ENCODE measurements at places on chromosomes 13 and 19. TPM values are rescaled to one million over a fixed set of nuclear protein-coding genes. Genes with fewer than 3 reads are reported as not detected.
A peak's percentile ranks its signal among the peaks of the same experiment; 100 is the strongest.

DNA sequence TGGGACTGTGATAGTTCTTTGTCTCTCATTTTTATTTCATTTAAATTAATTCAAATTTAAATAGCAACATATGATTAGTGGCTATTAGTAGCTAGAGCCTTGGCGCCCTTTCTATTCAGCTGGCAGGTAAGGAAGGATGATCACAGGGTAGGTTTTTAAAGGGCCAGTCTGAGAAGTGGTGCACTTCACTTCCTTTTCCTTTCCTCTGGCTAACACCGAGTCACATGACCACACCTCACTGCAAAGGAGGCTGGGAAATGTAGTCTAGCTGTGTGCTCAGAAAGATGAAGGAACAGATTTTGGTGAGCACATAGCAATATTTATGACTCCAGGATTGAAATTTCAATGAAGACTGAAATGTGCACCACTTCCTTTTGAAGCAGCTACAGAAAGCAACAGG, 128.7 kb downstream of the TSHZ3 start:
- peaks cover 9% of the 10 kb centered on the region for H3K4me1 ChIP-seq
- no peaks in the 10 kb centered on the region for H3K36me3 ChIP-seq
- H3K27me3 ChIP-seq = no peaks in the 10 kb centered on the region
- H3K4me3 ChIP-seq = no peak overlapping the region
- DNase-seq = peak; percentile 38

GRCh38 chr13:35016362-35017112, 74.5 kb downstream of the NBEA start:
- no peak for DNase-seq
- H3K27ac ChIP-seq = no peak overlapping the region

DNA sequence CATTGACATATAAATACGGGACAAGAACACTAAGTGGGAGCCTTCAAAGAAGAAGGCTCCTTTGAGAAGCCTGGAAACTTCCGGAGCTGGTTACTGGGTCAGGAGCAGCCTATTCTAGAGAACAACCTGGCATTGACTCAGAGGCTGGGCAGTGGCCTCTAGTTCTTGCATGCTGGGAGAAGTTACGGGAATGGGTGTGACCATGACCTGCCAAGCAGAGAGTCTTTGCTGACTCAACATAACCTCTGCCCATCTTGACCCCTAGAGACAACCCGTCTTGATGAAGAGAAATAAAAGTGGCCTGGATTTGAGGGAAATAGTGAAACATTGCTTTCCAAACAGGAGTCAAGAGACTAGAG, 21.0 kb downstream of the STARD13 start:
- no peaks in the 10 kb centered on the region for H3K27me3 ChIP-seq
- no peak overlapping the region for H3K27ac ChIP-seq
- no peaks in the 10 kb centered on the region for H3K36me3 ChIP-seq
- H3K4me3 ChIP-seq = no peak overlapping the region
- no peaks in the 10 kb centered on the region for H3K4me1 ChIP-seq
- DNase-seq = no peak

DNA sequence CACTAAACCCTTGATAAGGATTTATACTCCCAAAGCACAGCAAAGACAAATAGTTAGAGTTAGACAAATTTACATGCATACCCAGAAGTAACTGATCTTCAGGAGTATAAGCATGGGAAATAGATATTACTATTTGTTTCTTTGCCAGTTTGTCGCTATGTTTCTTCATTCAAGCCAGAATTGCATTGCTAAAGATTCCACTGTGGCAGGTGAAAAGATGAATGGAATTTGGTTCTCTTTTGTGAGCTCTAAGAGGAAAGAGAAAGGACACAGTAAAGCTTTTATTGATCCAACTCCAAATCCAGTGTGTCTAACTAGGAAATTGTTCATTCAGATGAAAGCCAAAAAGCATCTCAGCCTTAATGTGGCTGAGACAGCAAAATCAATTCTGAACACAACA, 292.3 kb upstream of the SPRY2 start:
- no peak overlapping the region for H3K4me3 ChIP-seq
- no peak for DNase-seq
- H3K27ac ChIP-seq = no peak overlapping the region
- H3K27me3 ChIP-seq = no peaks in the 10 kb centered on the region

GRCh38 chr19:49113762-49114629, at the start of gene LIN7B:
Gene LIN7B (plus strand): TSS chr19:49114370. CDS start chr19:49114405, 35 bp downstream.
- peaks cover 35% of the 10 kb centered on the region for H3K4me1 ChIP-seq
- H3K27ac ChIP-seq = peak within 1 kb of the TSS; percentile 76
- DNase-seq = peak; percentile 78
- H3K36me3 ChIP-seq = peaks cover under 1% of the 10 kb centered on the region
- peak within 1 kb of the TSS; percentile 83 for H3K4me3 ChIP-seq

ZFR2 gene
- not detected for total RNA-seq

ZNF563 gene
- total RNA-seq = 8.2 TPM

- H3K27me3 ChIP-seq = no peaks in the 10 kb centered on the region
- no peak overlapping the region for H3K4me3 ChIP-seq
- no peak for DNase-seq
Observed at GRCh38 chr13:74077375-74077774, 56.8 kb downstream of the KLF12 start.

DNA sequence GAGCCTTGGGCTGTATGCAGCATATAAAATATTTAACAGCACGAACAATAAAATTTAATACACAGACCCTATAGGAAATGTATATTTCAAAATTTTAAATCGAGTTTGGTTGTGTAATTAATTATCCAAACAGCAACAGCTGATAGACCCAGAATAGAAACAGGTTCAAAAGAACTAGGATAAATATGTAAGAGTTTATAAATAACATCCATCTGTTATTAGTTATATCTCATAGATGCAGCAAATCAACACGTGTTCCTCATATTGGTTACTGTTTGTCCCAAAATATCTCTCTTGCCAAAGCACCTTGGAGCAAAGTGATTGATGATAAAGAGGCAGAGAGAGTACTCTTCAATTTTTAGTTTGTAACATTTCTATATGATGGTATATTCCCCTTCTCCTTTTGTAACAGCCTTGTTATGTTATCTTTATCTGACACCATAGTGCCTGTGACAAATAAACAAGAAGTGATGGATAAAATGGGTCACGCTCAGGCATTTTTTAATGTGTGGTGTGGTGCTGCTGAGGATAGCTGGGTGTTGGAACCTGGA, 260.6 kb upstream of the NBEA start:
- no peak for DNase-seq
- H3K36me3 ChIP-seq = no peaks in the 10 kb centered on the region
- no peaks in the 10 kb centered on the region for H3K27me3 ChIP-seq
- H3K4me1 ChIP-seq = no peaks in the 10 kb centered on the region
- H3K4me3 ChIP-seq = no peak overlapping the region

DNA sequence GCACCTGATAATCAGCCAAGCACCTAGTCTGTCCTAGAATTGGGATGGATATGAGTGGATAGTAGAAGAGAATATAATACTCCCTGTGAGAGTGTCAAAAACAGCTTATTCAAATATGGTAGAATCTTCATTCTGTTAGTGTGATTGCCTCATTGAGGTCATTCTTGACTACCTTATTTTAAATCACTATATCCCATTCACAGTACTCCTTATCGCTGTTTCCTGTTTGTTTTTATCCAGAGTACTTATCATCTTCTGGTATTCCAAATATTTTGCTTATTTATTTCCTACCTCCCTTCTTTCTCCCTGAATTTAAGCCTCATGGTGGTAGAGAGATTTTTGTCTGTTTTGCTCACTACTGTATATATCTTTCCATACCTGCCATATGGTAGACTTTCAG, 9.9 kb downstream of the NDFIP2 start:
- peaks cover 8% of the 10 kb centered on the region for H3K36me3 ChIP-seq
- no peak for DNase-seq
- H3K4me3 ChIP-seq = peak overlapping the region; percentile 80
- peak overlapping the region; percentile 97 for H3K27ac ChIP-seq

DNA sequence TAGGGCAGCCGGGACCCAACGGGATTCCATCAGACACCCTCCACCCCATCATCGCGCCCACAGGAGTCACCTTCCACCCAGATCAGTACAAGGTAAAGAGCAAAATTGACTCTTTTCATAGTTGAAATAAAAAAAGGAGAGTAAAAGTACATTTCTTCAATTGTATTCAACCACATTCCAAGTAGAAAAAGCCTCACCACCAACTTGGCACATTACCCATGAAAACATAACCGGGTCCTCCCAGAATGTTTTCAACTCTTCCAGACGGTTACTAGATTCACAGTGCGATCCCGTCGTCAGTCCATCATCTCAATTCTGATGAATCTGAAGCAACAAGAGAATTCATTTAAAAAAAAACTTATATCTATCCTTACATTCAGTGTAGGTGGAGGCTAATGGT, 125.2 kb downstream of the RAB20 start:
- no peak overlapping the region for H3K27ac ChIP-seq
- H3K4me1 ChIP-seq = no peaks in the 10 kb centered on the region
- H3K27me3 ChIP-seq = peaks cover 49% of the 10 kb centered on the region
- H3K4me3 ChIP-seq = no peak overlapping the region

DNA sequence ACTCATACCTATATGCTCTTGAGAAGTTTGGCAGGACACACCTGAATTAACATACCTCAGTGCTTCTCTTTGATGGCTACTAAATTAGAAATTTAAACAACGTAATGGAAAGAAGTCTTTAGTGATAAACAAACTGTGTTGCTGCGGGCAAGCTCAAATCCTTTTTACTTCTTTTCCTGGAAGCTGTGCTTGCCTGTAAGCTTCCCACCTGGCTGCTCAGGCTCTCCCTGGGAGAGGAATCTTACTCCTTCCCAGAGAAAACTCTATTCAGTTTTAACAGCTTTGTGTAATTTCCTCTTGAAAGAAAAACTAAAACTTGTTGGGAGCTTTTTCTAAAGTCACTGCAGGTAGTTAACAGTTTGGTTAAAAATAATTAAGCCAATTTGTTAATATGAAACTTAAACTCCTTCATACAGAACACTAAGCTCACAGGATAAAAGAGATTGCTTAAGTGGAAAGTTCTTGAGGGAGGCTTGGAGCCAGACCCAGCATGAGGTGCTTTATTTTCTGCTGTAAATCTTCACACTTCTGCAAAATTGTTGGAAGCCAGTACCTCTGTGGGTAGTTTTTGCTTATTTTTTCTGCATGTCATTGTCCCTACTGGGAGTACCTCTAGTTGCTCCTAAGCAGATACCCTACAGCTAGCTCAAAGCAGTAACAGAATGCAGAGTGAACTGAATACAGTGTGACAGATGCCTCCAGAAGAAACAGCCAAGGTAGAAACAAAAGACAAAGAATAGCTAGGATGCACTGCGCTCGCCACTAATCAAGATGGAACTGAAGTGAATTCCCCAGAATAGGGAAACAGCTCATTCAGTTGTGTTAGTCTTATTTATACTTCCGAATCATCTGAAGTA, 1253.0 kb downstream of the PCDH17 start:
- no peaks in the 10 kb centered on the region for H3K4me1 ChIP-seq
- H3K4me3 ChIP-seq = no peak overlapping the region
- no peaks in the 10 kb centered on the region for H3K36me3 ChIP-seq

CERS1 gene
- not detected for total RNA-seq

GRCh38 chr13:46868091-46868490, 28.8 kb downstream of the HTR2A start:
- no peaks in the 10 kb centered on the region for H3K27me3 ChIP-seq
- DNase-seq = no peak

- DNase-seq = no peak
- H3K4me3 ChIP-seq = no peak overlapping the region
- H3K27me3 ChIP-seq = peaks cover 34% of the 10 kb centered on the region
Observed at GRCh38 chr13:94993616-94994015, 281.3 kb upstream of the SOX21 start.

DNA sequence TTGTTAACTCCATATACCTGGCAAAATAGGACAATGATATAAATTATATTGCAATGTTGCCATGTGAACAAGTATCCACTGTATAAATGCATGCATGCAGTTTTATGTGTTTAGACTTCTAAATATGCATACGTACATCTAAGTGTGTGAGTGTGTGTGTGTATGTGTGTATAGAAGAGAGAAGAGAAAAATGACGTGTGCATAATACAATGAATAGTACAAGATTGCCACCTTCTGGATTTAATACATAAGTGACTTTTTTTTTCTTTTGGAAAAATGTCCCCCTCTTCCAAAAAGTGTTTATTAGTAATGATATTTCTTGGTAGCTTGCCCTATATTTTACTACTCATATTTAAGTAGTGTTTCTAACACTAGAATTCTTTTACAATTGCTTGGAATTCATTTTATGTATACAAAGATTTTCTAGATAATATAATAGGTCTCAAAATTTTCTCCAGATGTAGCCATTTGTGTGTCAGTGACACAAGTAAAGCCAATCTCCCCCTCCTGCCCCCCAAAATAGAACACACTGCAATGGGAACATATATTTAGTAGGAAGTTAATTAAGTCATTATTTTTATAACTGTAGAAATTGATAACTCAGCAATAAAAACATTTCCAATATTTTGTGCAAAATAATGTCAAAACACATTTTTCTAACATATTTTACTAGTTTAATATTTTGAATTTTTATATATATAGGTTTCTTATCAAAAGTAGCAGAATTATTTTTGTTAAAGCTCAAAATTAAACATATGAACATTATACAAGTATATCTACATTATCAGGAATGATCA, 783.3 kb upstream of the ATXN8OS start:
- no peaks in the 10 kb centered on the region for H3K4me1 ChIP-seq
- DNase-seq = no peak
- no peaks in the 10 kb centered on the region for H3K27me3 ChIP-seq
- no peaks in the 10 kb centered on the region for H3K36me3 ChIP-seq
